ENCODE measurements at places on chromosomes 1 and 21.

GRCh38 chr1:56123826-56124225 is 455.5 kb downstream of the PLPP3 start:
- DNase-seq: no peak

DNA sequence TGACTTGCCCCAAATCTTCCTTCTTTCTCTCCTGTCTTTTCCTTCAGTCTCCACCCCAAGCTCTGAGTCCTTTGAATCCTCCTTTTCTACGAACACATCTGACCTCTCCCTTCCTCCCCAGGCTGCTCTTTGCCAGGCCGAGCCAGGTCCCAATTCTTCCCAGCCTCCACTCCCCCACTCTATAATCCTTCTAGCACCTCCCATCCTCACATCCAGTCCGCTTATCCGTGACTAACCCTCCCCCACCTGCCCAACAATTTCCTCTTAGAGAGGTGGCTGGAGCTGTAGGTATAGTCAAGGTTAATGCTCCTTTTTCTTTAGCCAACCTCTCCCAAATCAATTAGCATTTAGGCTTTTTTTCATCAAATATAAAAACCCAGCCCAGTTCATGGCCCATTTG is 9.5 kb upstream of the HPDL start:
- no peak for DNase-seq

DNA sequence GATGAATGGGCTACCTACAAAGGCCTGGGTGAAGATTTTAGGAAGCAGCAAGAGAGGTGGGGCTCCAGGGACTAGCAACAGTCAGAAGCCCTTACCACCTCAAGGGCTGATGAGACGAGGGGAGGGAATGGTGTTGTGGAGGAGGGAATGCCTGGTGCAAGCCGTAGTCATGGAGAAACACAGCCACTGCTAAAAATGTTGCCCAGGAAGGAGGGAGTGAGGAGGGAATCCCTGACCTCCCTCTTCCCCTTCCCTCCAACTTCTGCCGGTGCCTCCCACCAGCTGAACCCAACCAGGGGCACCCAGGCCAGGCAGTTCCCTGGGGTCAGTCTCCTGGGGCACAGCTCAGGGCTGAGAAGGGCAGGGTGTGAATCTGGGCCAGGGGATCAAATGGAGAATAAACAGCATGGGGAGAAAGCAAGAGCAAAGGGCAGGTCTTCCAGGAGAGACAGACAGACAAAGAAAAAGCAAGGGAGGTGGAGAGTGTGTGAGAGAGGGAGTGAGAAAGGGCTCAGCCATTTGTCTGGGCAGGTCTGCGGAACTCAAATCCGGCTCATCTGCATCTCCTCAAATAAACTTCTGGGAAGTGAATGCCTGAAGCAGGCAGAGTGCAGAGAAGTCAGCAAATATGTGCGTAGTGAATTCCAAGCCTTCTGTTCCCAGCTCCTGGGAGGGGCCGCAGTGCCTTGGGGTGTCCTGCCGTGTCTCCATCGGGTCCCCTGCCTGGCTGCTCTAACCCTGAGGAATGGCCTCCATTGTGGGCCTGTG is 27.1 kb upstream of the POU3F1 start:
- no peak for DNase-seq

DNA sequence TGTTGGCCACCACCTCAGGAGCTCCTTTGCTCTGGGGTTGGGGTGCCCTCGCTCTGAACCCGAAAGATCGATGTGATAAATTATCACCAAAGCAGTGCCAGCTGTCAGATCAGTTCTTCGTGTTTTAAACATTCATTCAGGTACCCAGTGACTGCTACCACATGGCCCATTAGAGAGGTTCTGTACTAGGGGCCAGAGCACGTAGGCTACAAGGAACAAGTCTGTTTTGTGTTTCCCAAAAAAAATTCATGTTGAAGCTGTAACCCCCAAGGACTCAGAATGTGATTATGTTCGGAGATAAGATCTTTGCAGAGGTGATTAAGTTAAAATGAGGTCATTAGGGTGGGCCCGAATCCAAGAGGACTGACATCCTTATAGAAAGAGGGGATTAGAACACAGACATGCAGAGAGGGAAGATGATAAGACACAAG is 526.9 kb downstream of the NPHP4 start:
- DNase-seq: no peak

DNA sequence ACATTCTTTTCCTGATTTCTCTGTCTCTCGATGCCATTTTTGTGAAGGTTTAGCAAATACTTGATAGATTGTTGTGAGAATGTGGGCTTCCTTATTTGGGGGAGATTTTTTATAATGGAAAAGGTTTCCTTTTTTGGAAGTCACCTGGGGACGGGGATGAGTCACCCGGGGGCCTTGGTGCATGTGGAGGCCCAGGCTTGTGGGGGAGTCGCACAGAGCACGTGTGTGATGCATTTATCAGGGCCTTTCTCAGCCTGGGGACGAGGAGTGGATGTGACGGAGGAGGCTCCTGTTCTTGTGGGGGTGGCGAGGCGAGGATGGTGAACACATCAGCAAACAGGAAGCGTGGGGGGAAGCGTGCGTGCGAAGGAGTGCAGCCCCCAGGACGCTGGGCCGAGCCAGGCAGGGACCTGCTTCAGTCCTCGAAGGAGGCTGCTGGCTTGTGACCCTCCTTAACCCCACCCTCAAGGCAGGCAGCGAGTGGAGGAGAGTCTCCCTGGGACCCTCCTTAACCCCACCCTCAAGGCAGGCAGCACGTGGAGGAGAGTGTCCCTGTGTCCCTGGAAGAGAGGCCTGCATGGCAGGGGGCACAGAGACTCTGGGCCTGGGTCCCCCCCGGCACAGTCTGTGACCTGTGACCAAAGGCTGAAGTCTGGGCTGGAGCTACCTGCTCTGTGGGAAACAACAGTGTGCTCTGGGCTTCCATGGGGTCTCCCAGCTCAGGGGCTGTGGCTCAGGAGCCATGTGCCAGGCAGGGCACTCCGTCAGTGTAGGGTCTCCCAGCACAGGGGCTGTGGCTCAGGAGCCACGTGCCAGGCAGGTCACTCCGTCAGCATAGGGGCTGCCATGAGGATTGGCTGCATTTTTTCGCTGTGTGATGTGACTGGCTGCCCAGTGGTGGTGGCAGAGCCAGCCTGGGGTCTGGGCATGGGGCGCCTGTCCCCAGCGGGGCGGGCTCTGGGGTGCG is 57.2 kb downstream of the AGPAT3 start:
- DNase-seq: peak; percentile 77
